ENCODE measurements at places on chromosomes 5 and 9.

GRCh38 chr9:133930046-133930681 lies 62.0 kb downstream of the VAV2 start:
- DNase-seq: no peak

DNA sequence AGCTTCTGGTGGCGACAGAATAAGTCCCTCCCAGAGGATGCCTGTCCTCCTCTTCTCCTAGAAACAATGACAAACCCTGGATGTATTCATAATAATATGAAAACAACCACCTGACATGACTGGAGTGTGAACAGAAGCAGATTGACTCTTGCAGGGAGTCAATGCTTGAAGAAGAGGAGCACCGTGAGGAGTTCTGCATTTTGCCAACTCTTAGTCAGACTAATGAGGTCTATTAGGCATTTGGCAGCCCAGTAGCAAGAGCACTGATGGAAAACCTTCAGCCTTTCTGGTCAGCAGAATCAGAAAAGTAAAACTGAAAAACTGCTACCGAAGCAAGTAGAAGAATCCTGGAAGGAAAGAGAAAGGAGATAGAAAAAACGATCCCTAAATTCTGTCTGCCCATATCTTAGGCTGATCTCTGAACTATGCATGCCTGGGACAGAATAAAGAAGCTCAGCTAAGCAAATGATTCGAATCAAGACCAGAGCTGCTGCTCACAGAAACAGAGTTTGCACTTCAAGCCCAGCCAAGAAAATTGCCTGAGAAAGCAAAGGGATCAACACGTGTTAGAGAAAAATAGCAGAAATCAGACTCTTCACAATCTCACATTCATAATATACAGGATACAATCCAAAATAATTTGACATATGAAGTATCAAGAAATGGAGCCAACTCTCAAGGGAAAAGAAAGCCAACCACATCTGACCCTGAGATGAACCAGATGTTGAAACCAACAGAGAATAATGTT lies 69.5 kb upstream of the OSMR start:
- no peak for DNase-seq

GRCh38 chr9:134073500-134073899 lies 5.7 kb upstream of the BRD3 start:
- no peak for DNase-seq

DNA sequence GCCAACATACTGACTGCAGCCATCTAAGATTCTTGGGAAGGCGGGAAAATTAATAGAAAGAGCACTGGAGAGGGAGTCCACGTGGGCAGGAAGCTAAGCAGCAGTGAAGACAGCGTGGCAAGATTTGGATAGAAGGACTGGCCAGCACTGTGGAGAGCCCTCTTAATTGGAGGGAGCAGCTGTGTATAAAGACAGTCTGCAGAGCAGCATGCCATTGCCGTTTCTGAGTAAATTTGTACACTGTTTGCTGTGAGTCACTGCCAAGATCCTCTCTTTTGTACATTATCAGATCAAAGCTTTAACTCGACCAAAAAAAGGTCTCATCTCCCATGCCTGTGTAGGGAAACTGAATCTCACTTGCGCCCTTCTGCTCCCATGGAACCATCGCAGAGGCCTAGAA lies 45.3 kb downstream of the INSYN2B start:
- no peak for DNase-seq

All from natural killer cell treated with Interleukin-12 subunit alpha and Interleukin-12 subunit beta and Interleukin-15 and Interleukin-18, amount 100 ng/mL, for 72 hours (primary cell).